ENCODE measurements at places on chromosomes 6 and 20. TPM values are rescaled to one million over a fixed set of nuclear protein-coding genes. Genes with fewer than 3 reads are reported as not detected.

GRCh38 chr6:75893058-75893775, 144.2 kb downstream of the MYO6 start:
- no peak for DNase-seq

DNA sequence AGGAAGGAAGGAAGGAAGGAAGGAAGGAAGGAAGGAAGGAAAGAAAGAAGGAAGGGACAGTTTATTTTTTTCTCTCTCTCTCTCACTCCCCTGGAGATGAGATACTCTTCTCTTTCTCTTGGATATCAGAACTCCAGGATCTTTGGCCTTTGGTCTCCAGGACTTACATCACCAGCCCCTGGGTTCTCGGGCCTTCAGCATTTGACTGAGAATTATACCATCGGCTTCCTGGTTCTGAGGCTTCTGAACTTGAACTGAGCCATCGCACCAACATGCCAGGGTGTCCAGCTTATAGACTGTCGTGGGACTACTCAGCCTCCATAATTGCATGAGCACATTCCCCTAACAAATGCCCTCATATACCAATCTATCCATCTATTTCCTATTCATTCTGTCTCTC, 69.4 kb upstream of the NRSN1 start:
- no peak for DNase-seq

The SIRPA gene
- total RNA-seq = 62.9 TPM

The ALDH5A1 gene
- total RNA-seq = 5.1 TPM

GRCh38 chr6:135128268-135128914, 52.7 kb upstream of the MYB start:
- DNase-seq = no peak

GRCh38 chr6:136123468-136123867, 126.6 kb downstream of the MTFR2 start:
- no peak for DNase-seq

Data from aorta (tissue), 5 donors.